A549 treated with RU486 at 1 μM for 4 hours (cell line): ENCODE measurements at places on chromosomes 2 and 18. TPM values are rescaled to one million over a fixed set of nuclear protein-coding genes. Genes with fewer than 3 reads are reported as not detected.

CCDC85A gene
- total RNA-seq, result 0.10 to 0.13 TPM (median 0.12 TPM) in 5 replicates

RTKN gene
- 18.7 to 29.5 TPM (median 22.1 TPM) in 5 replicates for total RNA-seq

GAL3ST2 gene
- total RNA-seq, result 0.10 to 0.36 TPM (median 0.23 TPM) in 4 of 5 replicates, not detected in the other

CYTIP gene
- not detected in 5 replicates for total RNA-seq

SFT2D3 gene
- total RNA-seq, result 3.8 to 7.0 TPM (median 6.1 TPM) in 5 replicates
